ENCODE measurements at places on chromosomes 4 and X.

DNA sequence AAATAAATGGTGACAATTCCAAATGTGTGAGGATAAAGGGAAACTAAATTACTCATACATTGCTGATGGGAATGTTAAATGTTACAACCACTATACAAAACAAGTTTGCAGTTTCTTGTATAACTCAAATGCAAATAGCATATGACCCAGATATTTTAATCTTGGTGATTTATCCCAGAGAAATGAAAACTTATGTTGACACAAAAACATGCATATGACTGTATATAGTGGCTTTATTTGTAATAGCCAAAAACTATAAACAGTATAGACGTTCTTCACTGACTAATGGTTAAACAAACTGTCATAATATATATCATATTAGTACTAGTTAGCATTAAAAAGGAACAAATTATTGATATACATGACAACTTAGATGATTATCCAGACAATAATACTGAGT, 619.2 kb downstream of the PDHA2 start:
- no peak for DNase-seq

DNA sequence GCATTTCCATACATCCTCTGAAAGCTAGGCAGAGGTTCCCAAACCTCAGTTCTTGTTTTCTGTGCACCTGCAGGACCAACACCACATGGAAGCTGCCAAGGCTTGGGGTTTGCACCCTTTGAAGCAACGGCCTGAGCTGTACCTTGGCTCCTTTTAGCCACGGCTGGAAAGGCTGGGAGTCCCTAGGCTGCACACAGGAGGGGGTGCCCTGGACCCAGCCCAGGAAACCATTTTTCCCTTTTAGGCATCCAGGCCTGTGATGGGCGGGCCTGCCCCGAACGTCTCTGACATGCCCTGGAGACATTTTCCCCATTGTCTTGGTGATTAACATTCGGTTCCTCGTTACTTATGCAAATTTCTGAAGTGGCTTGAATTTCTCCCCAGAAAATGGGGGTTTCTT, 17.4 kb upstream of the PCSK1N start:
- no peak for DNase-seq

DNA sequence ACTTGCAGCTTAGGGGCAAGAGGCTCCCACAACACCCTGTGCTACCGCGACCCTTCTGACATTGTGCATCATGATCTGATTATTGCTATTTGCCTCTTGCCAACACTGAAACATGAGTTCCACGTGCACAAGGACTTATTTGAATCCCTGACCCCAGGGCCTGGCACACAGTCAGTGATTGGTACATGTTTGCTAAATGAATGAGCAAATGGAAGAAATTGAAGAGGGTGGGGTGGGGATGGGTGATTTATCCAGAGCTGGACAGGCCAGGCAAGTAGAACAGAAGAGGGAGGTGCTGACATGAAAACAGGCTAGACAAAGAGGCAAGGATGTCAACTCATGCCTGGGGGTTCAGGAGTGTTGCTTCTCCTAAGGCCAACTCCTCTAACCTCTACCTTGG, 24.9 kb upstream of the RPL39 start:
- DNase-seq = no peak

DNA sequence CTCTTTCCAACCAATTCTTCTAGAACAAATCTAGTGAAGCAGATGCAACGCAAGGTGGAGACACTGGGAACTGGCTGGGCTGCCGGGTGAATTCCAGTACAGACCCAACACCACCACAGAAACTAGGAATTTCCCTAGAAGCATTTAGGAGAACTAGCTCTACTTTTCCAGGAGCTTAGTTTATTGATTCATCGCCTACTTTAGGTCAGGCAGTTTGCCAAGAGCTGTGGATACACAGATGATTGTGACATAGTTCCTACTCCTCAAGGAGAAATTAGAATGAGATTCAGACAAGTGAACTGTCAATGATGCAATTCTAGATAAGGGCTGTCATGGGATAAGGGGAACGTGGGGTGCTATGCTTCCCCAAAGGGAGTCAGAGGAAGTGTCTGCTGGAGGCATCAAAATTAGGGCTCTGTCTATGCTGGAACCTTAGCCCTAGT, 350.0 kb downstream of the CAMK2D start:
- no peak for DNase-seq

- DNase-seq = no peak
Observed at GRCh38 chr4:24935856-24936255, 23.0 kb upstream of the CCDC149 start.

DNA sequence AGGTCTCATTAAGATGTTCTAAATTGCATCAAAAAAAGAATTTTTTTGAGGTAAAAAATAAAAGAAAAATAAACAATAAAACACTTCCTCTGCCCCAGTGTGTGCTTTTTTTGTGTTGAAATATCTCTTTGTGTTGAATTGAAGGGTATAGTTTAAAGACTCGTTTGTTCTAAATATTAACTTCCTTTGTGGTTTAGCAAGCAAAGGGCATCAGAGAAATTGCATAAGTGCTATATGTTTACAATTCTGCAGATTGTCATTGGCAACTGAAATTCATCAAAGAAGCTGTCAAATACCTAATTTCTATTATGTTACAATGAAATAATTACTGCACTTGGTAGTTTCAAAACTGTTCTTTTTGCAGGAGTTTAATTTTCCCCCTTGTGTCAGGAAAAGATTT, 260.5 kb downstream of the DKK2 start:
- DNase-seq = no peak

DNA sequence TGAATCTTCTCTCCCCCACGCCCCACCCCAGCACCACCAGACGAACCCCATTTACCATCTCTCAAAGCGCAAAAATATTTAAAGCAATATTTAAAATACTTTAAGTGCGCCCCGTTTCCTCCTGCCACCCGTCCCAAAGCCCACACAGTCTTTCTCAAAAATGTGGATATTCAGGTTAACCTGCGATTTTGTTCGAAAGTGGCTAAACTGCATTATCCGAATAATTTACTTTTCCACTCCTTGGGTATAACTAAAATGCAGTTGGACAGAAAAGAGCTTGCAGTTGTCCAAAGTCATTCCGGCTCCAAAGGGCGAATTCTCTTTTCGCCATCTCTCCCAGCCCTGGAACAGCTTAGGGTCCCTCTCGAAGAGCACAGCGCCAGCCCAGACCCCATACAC, 662 bp downstream of the SMIM43 start:
- DNase-seq = no peak

All from stimulated activated CD8-positive, alpha-beta memory T cell treated with anti-CD3 and anti-CD28 coated beads, Interleukin-7, amount 100 ng/mL, for 1 hour (primary cell).